ENCODE measurements at places on chromosomes 2 and 18. TPM values are rescaled to one million over a fixed set of nuclear protein-coding genes. Genes with fewer than 3 reads are reported as not detected.
A peak's percentile ranks its signal among the peaks of the same experiment; 100 is the strongest.

- no peaks in the 10 kb centered on the region for H3K4me1 ChIP-seq
- DNase-seq = peak; percentile 68
- H3K27ac ChIP-seq = no peak overlapping the region
- no peaks in the 10 kb centered on the region for H3K36me3 ChIP-seq
- no peaks in the 10 kb centered on the region for H3K27me3 ChIP-seq
- H3K4me3 ChIP-seq = no peak overlapping the region
Measured at GRCh38 chr18:68735483-68736343, 20.8 kb upstream of the TMX3 start.

GRCh38 chr2:95375532-95376150 lies 26.9 kb upstream of the FAHD2A start:
- no peaks in the 10 kb centered on the region for H3K36me3 ChIP-seq
- no peaks in the 10 kb centered on the region for H3K27me3 ChIP-seq
- no peak overlapping the region for H3K4me3 ChIP-seq
- H3K4me1 ChIP-seq = no peaks in the 10 kb centered on the region
- no peak for DNase-seq

The CYTIP gene
- not detected for total RNA-seq

DNA sequence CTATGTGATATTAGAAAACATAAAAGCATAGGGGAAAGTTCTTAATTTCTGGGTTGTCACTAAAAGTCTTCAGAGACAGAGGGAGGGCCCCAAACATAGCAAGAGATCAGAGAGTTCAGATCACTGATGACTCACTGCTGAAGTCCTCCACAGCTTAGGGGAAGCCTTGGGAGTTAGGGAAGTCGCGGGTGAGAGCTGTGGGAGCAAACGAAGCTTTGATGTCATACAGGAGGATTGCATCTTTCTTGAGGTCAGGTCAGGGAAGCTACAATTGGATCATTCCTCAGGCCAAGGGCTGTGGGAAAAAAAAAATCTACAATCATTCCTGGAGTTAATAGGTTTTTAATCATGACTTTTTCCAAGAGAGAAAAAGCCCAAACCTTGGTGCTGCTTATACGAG lies 96.2 kb downstream of the COPS8 start:
- no peaks in the 10 kb centered on the region for H3K4me1 ChIP-seq
- no peaks in the 10 kb centered on the region for H3K27me3 ChIP-seq
- no peak for DNase-seq

DNA sequence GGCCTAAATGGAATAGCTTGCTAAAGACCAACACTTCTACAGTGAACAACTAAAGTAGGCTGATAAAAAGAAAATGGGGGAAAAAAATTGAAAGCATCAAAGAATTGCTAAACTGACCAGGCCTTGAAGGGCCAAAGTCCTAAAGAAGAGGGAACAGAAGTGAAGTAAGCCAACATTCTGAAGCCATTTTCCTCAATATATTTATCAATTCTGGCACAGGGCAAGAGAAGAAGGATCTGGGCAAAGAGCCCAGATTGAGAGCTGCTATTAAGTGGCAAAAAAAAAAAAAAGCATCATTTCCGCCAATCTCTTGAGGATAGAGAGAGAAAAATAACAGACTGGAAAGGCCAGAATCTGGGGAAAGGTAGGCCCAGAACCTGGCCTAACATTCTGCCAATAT lies 25.7 kb downstream of the FANCL start:
- peaks cover 17% of the 10 kb centered on the region for H3K36me3 ChIP-seq
- H3K4me3 ChIP-seq = no peak overlapping the region
- H3K27me3 ChIP-seq = no peaks in the 10 kb centered on the region
- peaks cover 4% of the 10 kb centered on the region for H3K4me1 ChIP-seq

GRCh38 chr2:69382547-69382946 lies 4.5 kb downstream of the GFPT1 start:
- DNase-seq = no peak
- H3K4me3 ChIP-seq = no peak overlapping the region
- no peaks in the 10 kb centered on the region for H3K36me3 ChIP-seq
- H3K27me3 ChIP-seq = no peaks in the 10 kb centered on the region

DNA sequence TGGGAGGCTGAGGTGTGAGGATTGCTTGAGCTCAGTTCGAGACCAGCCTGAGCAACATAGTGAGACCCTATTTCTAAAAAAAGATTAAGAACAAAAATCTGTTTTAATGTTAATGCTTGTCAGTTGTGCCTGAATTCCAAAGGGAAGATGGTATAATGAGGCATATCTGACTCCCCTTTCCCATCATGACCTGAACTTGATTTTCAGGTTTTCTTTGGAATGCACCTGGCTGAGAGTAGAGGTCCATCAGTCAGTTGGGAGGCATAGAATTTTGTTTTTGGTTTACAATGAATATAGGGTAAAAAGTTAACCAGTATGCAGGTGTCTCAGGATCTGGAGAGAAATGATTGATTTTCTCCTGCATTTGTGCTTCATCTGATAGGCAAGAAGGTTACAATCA lies 20.4 kb downstream of the RPIA start:
- no peak overlapping the region for H3K4me3 ChIP-seq
- peaks cover 20% of the 10 kb centered on the region for H3K4me1 ChIP-seq
- DNase-seq = peak; percentile 58

Measured in GM23338 (cell line).